AG09319 (cell line): ENCODE measurements at places on chromosomes 7 and 10.

GRCh38 chr10:97016728-97017473 lies 168.9 kb downstream of the SLIT1 start:
- no peak for DNase-seq

GRCh38 chr7:44324481-44325200 lies 753 bp downstream of the CAMK2B start:
- DNase-seq, result no peak

DNA sequence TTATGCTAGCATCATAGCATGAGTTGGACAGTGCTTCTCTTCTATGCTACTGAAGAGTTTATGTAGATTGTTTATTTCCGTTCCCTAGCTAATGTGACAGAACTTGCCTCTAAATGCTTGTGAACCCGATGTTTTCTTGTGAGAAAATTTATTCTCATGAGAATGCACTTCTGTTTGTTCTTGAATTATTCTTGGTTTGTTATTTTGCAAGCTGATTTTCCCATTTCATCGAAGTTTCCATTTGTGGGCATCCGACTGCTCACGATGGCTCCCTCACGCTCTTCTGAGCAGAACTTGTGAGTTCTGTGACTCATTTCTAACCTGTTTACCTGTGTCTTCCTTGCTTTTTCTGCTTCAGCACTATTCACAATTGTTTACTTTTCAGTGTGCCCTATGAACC lies 59.9 kb downstream of the WDFY4 start:
- DNase-seq, result no peak

DNA sequence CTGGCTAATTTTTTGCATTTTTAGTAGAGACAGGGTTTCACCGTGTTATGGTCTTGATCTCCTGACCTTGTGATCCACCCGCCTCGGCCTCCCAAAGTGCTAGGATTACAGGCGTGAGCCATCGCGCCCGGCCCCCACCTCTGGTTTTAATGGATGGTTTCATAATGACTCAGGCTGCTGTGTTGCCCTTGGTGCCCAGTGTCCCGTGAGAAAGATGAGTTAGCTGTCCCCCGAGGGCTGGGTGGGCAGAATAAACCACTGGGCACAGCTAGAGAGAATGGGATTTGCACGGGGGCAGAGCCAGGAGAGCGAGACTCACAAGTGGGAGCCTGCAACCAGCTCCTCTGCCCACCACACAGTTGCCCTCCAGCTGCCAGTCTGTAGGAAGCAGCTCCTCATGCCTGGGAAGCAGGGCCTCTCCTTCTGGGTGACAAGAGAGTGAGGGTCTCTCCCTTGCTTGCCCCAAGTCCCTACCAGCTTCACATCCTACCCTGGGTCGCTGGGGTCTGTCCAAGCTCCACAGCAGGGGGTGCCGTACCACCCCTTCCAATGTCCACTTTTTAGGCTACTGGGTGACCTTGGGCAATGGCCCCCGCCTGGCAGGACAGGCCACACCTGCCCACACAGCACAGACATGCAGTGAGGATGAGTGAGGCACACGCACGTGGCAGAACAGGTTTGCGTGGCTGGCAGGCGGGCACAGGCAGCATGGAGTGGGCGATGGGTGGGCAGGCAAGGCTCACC lies 16.1 kb upstream of the NDST2 start:
- DNase-seq, result no peak

DNA sequence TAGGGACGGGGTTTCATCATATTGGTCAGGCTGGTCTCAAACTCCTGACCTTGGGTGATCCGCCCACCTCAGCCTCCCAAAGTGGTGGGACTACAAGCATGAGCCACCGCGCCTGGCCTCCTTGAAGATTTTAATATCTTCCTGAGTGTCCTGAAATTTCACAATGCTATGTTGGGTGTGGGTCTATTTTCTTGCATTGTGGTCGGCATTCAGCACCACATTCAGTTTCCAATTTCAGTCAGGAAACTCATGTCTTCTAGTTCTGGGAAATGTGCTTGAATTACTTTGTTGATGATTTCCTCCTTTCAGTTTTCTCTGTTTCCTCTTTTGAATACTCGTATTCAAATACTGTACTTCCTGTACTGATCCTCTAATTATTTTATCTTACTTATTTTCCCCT lies 49.3 kb upstream of the IL6 start:
- DNase-seq, result no peak
